Heart left ventricle (tissue), 16 donors: ENCODE measurements at places on chromosomes 5 and 9. TPM values are rescaled to one million over a fixed set of nuclear protein-coding genes. Genes with fewer than 3 reads are reported as not detected.

GRCh38 chr5:160379511-160379910 is 9.1 kb upstream of the C1QTNF2 start:
- DNase-seq, result no peak

- no peak for DNase-seq
These were observed 105.2 kb downstream of the SH3TC2 start for GRCh38 chr5:148957591-148958202.

- no peak for DNase-seq
These were observed 442.5 kb upstream of the ARRDC3 start for GRCh38 chr5:91825618-91826017.

DNA sequence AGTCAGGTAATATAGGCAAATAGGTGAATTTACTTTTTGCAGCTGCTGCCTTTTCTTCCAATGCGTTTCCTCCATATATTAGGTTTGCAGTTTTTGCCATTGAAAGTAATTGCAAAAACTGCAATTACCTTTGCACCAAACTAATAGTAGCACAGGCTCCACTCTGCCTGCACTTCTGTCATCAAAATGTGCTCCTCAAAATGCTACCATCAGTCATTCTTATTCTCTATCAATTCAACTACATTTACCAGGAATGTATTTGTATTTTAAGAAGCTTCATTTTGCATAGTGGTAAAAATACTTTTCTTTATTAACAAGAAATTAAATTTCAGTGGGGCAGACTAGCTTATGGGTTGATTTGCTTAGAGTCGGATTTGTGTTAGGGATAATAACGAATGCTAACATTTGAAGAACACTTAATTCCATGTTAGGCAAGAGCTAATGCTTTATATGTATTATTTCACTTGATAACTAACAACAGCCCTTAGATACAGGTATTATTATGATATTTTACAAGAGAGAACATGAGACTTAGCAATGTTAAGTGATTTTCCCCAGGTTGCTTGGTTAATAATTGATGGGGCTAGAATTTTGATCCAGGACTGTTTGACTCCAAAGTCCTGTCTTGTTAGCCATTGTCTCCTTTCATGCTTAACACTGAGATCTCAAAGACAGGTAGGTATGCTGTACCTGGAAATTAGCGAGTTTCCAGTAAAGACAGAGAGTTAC is 300.4 kb downstream of the MAN2A1 start:
- no peak for DNase-seq

GRCh38 chr9:127980060-127980705 is 606 bp downstream of the EEIG1 start:
- peak; percentile 48 for DNase-seq

GRCh38 chr9:91426123-91426745 is 2.6 kb upstream of the NFIL3 start:
- DNase-seq, result no peak

DNA sequence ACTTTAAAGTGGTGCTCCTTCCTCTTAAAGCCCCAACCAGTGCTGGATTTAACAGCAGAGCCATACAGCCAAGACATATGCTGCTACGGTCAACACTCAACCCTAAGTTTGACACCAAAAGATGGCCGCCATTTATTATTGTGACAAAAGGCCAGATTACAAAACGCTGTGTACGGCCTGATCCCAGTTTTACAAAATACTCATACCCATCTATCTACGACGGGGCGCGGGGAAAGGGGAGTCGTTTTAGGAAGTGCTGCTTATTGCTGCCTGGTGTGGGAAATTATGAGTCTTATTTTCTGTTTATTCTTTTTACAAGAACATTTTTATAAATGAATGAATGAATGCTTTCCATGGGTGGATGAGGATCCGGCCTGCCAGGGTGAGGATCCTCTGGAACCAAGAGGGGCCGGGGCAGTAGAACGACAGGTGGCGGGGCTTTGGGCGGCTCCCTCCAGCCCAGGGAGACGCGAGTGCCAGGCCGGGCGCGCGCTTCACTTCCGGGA is 457 bp upstream of the IDNK start:
- peak; percentile 69 for DNase-seq

DNA sequence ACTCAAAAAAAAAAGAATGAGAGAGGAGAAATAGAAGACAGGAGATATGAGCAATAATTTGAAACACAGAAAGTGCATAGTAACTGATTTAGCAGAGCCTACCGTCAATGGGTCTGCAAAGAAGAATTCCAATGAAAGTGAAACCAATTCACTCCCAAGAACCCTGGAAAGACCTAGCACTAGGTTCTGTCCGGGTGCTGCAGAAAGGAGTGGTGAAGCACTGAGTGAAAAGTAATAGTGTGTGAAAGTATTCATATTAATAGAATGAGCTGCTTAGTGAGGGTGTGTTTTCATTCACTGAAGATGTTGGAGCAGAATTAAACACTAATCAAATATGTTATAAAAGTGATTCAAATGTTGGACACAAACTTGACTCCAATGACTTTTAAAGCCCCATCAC is 51.3 kb upstream of the SLC30A5 start:
- no peak for DNase-seq

DNA sequence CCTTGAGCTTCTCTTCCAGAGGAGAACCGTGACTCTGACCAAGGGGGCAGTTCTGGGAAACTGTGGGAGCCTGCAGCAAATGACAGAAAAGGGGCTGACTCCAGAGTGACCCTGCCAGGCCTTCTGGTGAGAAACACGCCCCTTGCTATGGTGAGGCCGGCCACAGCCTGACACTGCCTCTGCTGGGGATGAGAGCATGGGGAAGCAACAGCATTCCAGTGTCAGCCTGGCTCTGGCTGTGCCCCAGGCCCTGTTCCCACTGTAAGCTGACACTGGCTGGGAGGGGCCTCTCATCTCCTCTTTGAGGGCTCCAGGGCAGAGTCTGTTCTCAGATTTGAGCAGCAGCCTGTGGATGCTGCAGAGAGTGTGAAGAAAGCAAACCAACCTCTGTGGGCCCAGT is 180.0 kb upstream of the IL12B start:
- DNase-seq, result peak; percentile 89

DNA sequence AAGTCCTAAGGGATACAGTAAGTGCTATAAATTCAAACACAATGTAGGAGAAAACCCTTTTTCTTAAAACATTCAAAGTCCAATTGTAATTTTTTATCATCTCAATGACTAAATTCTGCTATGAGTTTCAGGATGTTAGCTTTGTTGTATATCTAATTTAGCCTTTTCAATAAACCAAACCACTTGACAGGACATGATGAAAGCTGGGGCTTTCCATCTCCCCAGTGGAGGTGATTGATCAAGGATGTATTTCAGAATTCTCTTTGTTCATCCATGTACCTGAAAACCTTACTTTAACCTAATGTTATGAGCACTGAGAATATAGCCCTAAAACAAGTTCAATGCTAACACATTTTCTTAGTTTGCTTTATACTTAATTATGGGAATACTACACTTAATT is 639.0 kb upstream of the ITGA1 start:
- no peak for DNase-seq

GRCh38 chr5:107887166-107887943 is 216.6 kb upstream of the EFNA5 start:
- no peak for DNase-seq

DNA sequence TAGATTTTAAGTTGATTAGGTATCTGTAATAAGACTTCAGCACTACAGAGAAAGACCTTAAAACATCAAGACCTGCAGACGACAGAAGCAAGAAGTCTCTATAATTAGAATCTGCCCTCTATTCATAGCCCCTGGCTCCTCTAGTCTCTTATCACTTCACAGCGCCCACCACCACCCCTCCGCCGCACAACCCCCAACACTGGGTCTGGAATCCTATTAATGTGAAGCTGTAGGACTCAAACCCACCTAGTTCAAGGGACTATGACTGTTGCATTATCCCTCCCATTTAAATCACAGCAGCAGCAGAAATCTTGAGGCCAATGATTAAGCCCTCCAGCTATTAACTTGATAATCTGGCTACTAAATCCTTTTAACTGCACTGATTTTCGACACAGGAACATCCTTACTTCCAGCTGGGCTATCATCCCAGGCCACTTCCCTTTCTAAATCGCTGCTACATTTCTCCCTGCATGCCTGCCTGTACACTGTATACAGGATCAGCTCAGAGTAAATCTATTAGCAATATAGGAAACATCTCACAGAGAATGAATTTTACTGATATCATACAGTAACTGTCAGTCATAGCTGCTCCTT is 159.5 kb upstream of the GRAMD2B start:
- no peak for DNase-seq

DNA sequence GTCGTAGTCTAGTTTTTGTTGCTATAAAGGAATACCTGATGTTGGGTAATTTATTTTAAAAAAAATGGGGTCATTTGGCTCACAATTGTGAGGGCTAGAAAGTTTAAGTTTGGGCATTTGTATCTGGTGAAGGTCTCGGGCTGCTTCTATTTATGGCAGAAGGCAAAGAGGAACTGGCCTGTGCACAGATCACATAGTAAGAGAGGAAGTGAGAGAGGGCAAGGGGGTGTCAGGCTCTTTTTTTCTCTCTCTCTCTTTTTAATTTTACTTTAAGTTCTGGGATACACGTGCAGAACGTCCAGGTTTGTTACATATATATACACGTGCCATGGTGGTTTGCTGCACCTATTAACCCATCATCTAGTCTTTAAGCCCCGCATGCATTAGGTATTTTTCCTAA is 453.3 kb downstream of the DIRAS2 start:
- DNase-seq, result no peak

- DNase-seq, result no peak
These were observed 166.4 kb upstream of the MVB12B start for GRCh38 chr9:126160067-126160853.

DNA sequence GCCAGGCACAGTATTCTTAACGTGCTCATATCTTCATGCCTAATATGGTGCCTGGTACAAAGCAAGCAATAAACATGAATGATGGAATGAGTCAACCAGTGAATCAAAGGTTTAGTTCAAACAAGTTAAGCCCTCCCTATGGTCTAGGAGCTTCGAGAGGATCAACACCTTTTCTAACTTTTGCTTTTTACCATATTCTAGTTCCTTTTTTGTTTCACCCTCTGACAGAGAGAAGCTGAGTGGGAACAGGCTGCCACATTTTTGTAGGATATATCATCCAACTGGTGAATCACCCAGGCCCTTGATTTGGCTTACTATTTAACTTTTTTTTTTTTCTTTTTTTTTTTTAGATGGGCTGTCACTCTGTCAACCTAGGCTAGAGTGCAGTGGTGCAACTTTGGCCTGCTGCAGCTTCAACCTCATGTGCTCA is 39.3 kb upstream of the TNC start:
- no peak for DNase-seq

- no peak for DNase-seq
These were observed 300.7 kb downstream of the MLLT3 start for GRCh38 chr9:20321423-20322082.

- no peak for DNase-seq
These were observed 367.1 kb upstream of the KLF4 start for GRCh38 chr9:107856633-107857032.

DNA sequence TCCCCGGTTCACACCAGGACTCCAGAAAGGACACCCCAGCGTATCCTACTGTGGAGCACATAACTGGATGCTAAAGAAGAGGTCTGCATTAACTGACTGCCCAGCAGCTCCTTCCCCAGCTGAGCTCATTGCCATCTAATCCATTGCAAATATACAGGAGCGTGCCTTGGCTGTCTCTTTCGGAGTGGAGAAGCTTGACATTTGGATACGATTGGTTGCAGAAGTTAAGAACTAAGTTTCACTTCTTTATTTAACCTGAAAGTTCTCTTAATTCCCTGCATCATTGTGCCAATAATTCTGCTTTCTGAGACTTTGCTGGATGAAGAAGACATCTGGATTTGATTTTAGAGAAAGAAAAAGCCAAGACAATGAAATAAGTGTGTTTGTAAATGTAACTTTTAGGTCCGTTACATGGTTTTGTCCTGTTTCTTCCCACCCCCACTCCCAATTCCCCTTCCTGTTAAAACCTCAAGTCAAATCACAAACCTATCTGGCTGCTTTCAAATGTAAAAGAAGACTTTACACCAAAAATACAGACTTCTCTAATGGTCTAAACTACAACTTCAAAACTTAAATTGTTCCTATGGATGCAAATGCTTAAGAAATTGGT is 33.9 kb downstream of the TAS2R1 start:
- DNase-seq, result no peak

GRCh38 chr5:110951373-110951791 is 120.1 kb upstream of the TSLP start:
- DNase-seq, result no peak

GRCh38 chr9:81562231-81563019 is 126.9 kb downstream of the TLE1 start:
- peak; percentile 49 for DNase-seq

DNA sequence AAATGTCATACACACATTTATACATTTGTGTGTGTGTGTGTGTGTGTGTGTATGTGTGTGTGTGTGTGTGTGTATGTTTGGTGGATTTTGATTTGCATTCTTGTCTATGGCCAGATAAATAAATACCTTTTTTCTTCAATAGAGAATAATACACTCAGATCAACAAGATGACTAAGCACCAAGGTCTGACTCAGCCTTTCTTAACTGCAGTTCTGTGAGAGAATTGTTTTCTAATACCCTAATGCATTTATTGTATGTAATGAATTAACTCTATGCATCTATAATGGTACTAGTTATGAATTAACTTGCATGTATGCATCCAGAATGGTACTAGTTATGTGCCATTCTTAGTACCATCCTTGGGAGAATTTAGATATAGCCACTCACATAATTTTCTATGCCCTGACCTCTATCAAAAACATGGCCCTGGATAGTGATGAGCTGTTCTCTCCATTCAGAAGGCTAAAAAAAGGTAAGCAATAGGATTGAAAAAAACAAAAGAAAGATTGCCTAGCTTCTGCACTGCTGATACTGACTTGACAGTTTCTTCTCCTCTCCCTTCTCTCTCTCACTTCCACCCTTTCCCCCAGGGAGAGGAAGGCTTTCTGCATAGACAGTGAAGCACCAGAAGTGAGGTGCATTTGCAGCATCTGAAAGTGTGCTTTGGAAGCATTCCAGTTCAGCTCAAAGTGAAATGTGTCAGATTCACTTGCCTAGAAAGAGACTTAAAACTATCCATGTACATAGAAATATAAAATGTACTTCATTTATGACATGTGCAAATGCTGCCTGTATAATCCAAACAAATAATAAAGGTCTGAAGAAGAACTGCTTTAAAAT is 55.1 kb upstream of the CCDC112 start:
- no peak for DNase-seq

RASEF gene
- not detected for total RNA-seq

PCDHA10 gene
- total RNA-seq, result 0.13 TPM

CCDC69 gene
- 99.9 TPM for total RNA-seq

SPINK6 gene
- total RNA-seq, result not detected

ZNF618 gene
- 1.1 TPM for total RNA-seq

PCDHB3 gene
- 1.2 TPM for total RNA-seq

DMRTA1 gene
- total RNA-seq, result 0.69 TPM

CDX1 gene
- total RNA-seq, result not detected
